IMR-90 (cell line): ENCODE measurements at places on chromosomes 12 and 14. TPM values are rescaled to one million over a fixed set of nuclear protein-coding genes. Genes with fewer than 3 reads are reported as not detected.

ARPC3 gene
- 204 and 234 TPM in 2 replicates for total RNA-seq

HNF1A gene
- total RNA-seq, result under 0.01 TPM in 1 of 2 replicates, not detected in the other

RHEBL1 gene
- 0.56 and 0.72 TPM in 2 replicates for total RNA-seq

PPFIA2 gene
- 0.28 and 1.3 TPM in 2 replicates for total RNA-seq

NEUROD4 gene
- total RNA-seq, result not detected in 2 replicates

TMEM63C gene
- total RNA-seq, result under 0.01 TPM in 1 of 2 replicates, not detected in the other

ATP23 gene
- 7.2 TPM in 2 replicates for total RNA-seq

KCNJ8 gene
- 13.9 and 15.8 TPM in 2 replicates for total RNA-seq

TPPP2 gene
- not detected in 2 replicates for total RNA-seq

NOVA1 gene
- 0.90 and 1.1 TPM in 2 replicates for total RNA-seq

MUCL1 gene
- total RNA-seq, result not detected in 2 replicates

KLRF1 gene
- total RNA-seq, result not detected in 2 replicates

OXA1L gene
- 40.0 and 47.3 TPM in 2 replicates for total RNA-seq

KLRC4 gene
- total RNA-seq, result not detected in 2 replicates

TESPA1 gene
- not detected in 2 replicates for total RNA-seq

LRRC43 gene
- total RNA-seq, result 0.36 TPM in 1 of 2 replicates, not detected in the other
